CD4-positive, alpha-beta T cell treated with Interferon gamma for 1 hour (primary cell): ENCODE measurements at places on chromosomes 11 and 22.

DNA sequence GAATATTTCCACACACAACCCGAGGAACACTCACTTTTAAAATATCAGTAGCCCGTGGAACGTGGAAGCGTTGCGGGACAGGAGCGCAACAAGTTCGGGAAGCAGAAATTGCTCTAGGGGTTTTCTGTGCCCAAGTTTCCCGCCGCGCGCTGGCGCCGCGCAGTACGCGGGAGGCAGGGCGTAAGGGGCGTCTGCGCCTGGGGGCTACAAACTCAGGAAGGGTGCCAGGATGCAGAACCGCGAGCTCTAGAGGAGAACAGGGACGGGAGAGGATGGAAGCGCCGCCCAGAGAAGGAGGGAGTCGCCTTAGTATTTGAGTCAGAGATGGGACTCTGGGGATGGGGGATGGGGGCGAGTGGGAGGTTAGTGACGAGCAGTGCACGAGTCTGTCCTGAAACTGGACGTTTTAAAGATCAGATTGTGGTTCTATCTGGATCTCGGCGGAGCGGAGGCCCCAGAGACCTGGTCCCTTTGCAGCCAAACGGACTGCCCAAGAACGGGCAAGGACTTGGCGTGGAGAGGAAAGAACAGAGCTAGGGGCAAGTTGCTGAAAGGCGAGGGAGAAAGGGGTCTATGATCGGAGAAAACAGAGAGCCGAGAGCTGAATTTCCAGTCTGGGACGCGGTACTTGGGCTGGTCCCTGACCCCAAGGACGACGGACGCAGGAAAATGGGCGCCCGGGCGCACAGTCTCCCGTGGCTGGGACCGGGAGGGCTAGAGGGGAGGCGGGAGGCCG lies 4.7 kb downstream of the BSX start:
- DNase-seq, result no peak

GRCh38 chr11:64226507-64227051 lies 505 bp downstream of the NUDT22 start:
- peak; percentile 65 for DNase-seq

DNA sequence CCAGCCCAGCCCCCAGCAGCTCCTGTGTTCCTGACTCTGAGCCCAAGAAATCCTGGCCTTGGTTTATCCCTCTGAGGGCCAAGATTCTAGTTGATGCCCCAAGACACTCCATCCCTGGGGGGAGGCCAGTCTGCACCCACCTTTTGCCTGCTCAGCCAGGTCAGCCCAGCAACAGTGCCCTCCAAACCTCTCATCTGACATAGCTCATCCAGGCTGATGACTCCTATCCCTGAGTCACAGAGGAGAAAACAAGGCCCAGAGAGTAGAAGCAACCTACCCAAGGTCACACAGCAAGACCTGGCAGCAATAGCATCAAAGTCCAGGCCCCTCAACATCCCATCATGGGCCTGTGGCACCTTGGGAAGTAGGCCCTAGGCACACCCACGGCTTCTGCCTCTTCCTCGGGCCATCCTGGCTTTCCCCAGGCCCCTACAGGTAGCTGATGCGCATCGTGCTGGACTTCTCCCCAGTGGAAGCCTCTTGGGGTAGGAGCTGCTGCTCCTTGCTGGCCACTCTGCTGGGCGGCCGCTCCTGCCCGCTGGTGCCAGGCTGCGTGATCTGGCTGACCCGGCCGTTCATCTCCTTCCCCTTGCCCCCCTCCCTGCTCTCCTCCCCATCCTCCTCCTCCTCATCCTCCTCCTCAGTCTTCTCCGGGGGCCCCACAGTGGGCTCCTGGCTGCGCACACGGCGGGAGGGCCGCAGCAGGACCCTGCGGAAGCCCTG lies 6.0 kb downstream of the SSTR3 start:
- no peak for DNase-seq

GRCh38 chr11:14079011-14079410 lies 116.5 kb downstream of the SPON1 start:
- DNase-seq, result no peak

DNA sequence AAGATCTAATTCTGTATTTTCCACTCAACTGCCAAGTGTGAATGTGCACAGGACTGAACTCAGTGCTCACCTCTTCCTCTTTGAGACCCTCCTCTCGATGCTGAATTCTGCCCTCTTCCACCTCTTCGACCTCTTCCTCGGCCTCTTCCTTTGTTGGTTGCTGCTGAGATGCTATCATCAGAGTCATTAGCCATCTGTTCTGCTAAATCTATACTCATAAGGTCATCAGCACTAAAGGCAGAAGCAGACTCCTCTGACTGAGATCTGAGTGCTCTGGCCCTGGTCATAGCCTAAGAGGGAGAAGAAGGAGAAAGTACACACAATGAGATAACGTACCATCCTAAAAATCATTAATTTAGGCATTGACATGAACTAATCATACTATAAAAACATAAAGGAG lies 45.9 kb upstream of the GPR83 start:
- DNase-seq, result no peak

DNA sequence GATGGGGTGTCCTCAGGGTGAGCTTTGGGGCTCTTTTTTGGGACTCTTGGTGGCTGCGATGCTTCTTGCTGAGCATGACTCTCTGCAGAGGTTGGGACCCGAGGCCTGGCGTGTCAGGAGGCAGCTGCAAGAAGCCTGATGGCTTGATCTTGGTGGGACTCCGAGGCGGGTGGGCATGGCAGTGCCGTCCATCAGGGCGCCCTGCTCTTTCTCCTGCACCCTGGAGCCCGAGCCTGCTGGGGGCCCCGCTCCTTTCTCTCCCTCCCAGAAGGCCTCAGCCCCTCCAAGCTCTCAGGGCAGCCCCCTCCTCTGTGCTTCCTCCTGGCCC lies 432.7 kb downstream of the TBC1D22A start:
- DNase-seq, result no peak

DNA sequence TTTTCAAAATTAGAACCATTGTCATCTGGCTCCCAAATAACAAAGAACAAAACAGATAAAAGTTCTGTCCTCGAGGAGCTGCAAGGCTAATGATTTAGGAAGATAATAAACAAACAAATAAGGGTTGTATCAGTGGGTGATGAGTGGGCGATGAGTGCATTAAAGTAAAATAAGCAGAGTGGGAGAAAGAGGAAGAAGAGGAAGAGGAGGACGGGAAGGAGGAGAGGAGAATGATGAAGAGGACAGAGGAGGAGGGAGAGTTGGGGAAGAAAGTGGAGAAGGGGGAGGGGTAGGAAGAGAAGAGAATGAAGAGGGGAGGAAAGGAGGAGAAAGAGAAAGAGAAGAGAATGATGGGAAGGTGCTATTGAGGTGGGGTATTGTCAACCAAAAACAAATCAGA lies 33.4 kb upstream of the ISX start:
- DNase-seq, result no peak

DNA sequence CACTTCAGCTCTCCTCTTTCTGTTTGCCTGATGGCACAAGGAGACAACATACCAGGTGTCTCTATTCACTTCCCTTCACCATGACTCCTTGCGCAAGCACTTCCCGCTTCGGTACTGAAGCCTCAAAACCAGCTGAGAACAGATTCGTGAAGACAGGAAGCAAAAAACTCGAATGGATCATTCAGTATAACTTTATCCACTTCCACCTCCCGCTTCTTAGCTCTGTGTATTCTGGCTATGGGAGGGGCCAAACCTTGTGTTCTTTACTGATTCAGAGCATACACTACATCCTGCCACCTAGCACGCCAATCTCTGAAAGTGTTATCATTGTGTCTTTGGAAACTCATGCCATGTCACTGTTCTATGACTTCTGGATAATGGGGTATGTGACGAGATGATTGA lies 62.2 kb upstream of the ADA2 start:
- peak; percentile 13 for DNase-seq

DNA sequence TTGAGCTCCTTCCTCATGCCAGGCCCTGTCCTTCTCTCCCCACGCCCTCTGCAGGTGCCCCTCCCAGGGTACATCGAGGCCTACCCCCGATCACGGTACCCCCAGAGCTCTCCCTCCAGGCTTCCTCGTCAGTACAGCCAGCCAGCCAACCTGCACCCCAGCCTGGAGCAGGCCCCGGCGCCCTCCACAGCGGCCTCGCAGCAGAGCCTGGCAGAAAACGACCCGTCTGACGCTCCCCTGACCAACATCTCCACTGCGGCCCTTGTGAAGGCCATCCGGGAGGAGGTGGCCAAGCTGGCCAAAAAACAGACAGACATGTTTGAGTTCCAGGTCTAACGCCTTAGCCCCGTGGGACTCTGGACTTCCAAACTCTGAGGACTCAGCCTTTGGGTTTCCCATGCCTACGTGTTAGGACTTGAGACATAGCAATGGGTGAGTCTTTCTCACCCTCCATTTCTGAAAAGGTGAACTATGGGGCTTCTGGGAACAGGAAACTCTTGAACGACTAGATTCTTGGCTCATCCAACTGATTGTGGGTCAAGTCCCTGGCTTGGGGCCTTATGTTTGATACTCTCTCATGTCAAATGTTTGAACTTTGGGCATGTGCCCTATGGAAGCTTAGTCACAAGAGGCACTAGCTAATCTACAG lies 32.7 kb downstream of the C11orf91 start:
- no peak for DNase-seq

GRCh38 chr11:31262761-31263160 lies 106.8 kb downstream of the DCDC1 start:
- no peak for DNase-seq

DNA sequence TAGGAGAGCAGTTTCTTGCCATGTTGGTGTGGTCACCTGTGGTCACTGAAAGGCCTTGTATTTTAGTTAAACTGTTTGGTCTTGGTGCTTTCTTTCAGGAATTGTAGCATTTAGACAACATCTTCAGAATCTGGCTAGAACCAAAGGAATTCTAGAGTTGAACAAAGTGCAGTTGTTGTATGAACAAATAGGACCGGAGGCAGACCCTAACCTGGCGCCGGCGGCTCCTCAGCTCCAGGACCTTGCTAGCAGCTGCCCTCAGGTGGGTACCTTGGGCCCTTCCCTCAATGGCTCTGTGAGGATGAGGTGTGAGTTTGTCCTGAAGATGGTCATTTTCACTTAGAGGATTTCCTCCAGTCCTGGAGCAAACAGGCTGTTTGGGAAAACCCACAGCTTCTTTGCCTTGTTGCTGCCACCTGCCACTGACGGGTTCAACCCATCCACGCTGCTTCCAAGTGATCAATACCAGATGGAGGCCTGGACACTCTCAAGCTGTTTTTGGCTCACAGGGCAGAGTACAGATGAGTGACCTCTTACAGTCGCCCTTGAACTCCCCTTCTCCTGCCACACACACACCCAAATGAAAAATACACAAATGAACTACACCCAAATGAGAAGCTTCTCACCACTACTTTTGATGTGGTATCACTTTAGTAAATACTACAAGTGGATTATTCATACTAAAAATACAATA lies 45.2 kb downstream of the PPP2R1B start:
- no peak for DNase-seq

GRCh38 chr11:65973439-65974110 lies 12.0 kb downstream of the SART1 start:
- no peak for DNase-seq

- DNase-seq, result no peak
Measured at GRCh38 chr11:119099711-119100110, 1.9 kb downstream of the DPAGT1 start.

DNA sequence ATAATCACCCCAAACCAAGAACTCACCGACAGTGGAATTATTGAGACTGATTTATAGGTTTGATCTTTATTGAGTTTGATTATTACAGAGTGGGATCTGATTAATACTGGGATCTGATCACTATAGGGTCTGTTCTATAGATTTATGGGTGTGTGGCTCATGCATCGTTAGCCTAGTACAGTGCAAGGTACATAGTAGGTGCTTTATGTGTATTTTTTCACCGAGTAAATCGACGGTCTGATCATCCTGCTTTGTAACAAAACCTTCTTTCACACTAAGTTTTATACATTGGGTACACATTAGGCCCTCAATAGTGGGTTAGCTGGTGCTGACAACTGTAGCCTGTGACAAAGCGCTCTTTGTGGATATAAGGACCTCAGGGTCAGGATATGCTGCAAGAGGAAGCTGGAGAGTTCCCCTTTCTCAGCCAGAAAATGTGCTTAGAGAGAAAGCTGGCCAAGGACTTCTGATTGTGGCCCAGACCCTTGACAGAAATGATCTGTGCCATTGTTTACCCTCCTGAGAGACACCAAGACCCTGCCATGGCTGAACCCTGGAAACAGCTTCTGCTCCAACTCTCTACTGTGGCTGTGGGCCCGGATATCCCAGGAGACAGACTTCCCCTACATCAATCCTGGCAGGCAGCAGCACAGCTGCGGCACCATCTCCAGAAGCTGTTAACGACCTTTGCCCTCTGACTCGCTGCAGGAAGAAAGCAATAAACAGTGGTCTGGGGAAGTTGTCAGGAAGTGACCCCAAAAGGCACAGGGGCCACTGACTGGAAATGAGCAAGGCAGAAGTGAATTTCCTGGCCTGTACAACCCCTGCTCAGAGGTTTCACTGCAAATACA lies 16.1 kb upstream of the TPP1 start:
- DNase-seq, result no peak

- no peak for DNase-seq
Measured at GRCh38 chr22:26194877-26195276, 25.6 kb downstream of the SEZ6L start.

DNA sequence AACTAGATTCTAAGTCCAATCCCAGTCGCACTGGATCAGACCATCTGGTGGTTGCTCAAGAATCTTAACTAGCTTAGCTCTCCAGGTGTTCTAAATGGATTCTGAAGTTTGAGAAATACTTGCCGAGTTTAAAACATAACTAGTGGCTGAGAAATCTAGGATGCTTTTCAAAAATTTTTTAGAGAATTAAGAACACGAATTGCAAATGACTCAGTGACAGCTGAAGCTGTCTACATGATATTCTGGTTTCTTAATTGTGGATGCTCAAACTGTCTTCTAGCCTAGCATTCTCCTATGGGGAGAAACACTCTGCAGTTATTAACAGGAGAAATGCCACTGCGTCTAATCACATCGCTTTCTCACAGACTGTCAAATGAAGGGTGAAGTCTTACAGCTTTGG lies 20.2 kb upstream of the TP53AIP1 start:
- DNase-seq, result no peak

DNA sequence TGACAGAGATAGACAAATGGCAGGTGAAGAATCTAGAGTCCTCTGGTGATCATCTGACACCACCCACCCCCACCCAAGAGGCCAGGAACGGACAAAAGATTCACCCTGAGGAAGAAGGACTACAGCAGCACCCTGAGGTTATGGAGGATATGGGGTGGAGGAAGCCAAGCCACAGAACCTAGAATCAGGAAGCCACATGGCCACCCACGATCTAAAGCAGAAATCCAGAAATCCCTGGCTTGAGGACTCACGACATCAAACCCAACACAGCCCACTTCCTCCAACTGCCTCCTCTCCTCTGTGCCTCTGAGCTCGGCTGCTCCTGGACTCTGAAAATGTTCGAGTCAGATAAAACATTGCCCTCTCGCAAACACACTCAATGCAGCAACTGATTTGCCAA lies 364.3 kb downstream of the SHANK2 start:
- DNase-seq, result no peak

- no peak for DNase-seq
Measured at GRCh38 chr11:68338051-68338780, 25.8 kb downstream of the LRP5 start.

DNA sequence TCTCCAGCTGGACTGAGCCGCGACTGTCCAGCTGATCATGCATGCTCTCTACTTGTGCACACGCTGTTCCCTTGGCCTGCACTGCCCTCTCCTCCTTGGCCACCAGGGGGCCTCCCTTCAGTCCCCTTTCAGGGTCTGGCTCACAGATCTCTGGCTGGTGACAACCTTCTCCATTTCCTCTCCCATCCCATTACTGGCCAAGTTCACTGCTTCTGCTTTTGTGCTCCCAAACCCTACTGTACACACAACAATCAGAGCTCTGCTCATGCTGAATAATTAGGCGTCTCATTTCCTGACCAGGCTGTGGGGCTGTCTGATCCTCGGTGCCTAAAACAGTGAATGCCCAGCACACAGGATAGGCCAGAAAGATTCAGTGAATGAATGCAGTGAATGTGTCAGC lies 224.0 kb upstream of the NARS2 start:
- DNase-seq, result peak; percentile 52
